ENCODE measurements at places on chromosomes 7 and 10.

DNA sequence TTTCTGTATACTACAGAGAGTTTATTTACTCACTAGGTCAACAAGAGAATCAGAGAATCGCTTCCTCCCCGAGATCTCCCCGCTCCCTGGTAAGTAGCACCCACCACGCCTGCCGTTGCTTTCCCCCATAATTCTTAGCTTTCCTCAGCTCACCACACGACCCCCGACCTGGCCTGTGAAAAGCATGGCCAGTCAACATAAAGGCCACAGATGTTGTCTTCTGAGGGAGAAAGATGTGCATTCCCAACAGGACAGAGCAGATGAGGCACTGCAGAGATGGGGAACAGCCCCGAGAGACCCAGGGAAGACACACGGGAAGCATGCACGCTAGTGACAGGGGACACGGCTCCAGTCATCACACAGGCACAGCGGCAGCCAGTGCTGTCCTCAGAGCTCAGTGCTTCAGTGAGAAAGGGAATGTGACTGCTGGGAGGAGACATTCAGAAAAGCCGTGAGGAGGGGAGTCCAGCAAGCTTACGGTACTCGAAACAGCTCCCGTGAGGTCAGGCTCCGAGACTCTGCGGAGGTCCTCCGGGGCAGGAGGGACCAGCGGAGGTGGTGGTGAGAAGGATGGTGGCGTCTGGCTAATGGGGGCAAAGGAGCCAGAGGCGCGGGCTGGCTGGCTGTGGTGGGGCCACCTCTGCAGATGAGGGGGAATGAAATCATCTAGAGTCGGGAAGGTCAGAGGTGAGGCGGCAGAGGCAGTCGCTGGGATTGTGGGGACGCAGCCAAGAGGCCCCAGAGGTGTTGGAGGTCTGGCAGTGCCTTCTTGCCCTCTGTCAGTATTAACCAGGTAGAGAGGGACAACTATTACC lies 123.4 kb upstream of the PDLIM1 start:
- no peak overlapping the region for H3K27ac ChIP-seq
- no peak for DNase-seq
- H3K27me3 ChIP-seq, result peaks cover 10% of the 10 kb centered on the region
- no peaks in the 10 kb centered on the region for H3K36me3 ChIP-seq
- H3K4me3 ChIP-seq, result no peak overlapping the region

GRCh38 chr7:47317487-47317886 lies 264.4 kb downstream of the TNS3 start:
- H3K27me3 ChIP-seq, result no peaks in the 10 kb centered on the region
- H3K36me3 ChIP-seq, result no peaks in the 10 kb centered on the region
- H3K4me3 ChIP-seq, result no peak overlapping the region
- DNase-seq, result no peak
- no peak overlapping the region for H3K27ac ChIP-seq

GRCh38 chr7:1445341-1445740 lies 13.9 kb downstream of the MICALL2 start:
- H3K27ac ChIP-seq, result no peak overlapping the region
- no peaks in the 10 kb centered on the region for H3K36me3 ChIP-seq
- no peaks in the 10 kb centered on the region for H3K4me1 ChIP-seq
- DNase-seq, result no peak

- peak overlapping the region; percentile 98 for H3K4me3 ChIP-seq
- peaks cover 8% of the 10 kb centered on the region for H3K36me3 ChIP-seq
- H3K27me3 ChIP-seq, result no peaks in the 10 kb centered on the region
- peaks cover 49% of the 10 kb centered on the region for H3K4me1 ChIP-seq
These were observed 1.0 kb downstream of the PSMC2 start for GRCh38 chr7:103348452-103348851.

DNA sequence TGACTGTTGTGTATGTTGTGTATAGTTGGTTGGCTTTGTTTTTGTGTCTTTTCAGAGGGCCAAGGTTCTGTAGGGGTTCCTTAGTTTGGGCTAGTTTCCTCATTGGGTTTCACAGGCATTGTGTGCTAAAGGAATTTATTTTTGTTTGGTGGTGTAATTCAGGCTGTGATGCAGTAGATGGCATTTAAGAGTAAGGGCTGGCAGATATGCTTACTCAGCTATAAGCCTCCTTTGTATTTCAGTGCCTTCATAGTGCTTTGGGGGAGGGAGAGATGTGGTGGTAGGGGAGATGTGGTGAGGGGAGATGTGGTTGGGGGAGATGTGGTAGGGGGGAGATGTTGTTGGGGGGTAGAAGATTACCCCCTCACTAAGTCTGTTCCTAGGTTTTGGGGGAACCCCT lies 91.7 kb downstream of the SLC25A40 start:
- no peak overlapping the region for H3K27ac ChIP-seq
- no peak overlapping the region for H3K4me3 ChIP-seq
- H3K36me3 ChIP-seq, result peaks cover 5% of the 10 kb centered on the region
- H3K4me1 ChIP-seq, result peaks cover 2% of the 10 kb centered on the region
- no peak for DNase-seq

GRCh38 chr10:131881104-131881880 lies 19.5 kb upstream of the PPP2R2D start:
- H3K4me3 ChIP-seq, result no peak overlapping the region
- peaks cover 40% of the 10 kb centered on the region for H3K27me3 ChIP-seq

GRCh38 chr7:111801277-111801676 lies 239.0 kb upstream of the IMMP2L start:
- H3K36me3 ChIP-seq, result no peaks in the 10 kb centered on the region
- no peaks in the 10 kb centered on the region for H3K27me3 ChIP-seq
- no peak for DNase-seq
- no peak overlapping the region for H3K27ac ChIP-seq
- no peak overlapping the region for H3K4me3 ChIP-seq
- no peaks in the 10 kb centered on the region for H3K4me1 ChIP-seq

DNA sequence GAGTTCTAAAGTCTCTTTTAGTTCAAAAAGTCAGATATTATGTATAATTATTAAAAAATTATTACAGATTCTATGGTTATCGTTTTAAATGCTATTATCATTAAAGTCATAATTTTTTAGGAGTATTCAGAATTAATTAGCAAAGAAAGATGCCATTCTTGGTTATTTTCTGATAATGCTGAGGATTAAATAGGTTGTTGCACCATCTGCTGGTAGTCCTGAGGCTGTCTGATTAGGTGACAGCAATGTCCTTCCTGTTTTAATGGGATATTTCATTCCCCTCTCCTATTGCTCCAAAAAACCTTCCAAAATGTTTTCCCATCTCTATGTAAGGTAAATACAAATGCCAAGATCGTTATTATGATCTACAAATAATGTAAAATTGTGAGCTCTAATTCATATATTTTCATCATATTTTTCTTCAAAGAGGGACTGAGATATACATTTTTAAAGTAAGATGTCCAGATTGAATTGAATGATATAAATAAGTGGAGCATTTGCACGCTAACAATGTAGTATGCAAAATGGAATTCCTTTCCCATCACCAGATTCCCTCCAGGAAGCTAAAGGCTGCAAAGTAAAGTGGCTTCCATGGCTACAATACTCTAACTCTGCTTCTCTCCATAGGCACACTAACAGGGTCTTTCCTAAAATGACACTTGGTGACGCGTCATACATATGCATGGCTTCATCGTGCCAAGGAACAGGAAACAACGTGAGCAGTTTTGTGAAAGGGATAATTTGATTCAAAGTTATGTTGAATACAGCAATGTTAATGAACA lies 58.8 kb upstream of the AKR1E2 start:
- H3K4me3 ChIP-seq, result no peak overlapping the region
- no peaks in the 10 kb centered on the region for H3K36me3 ChIP-seq
- no peak overlapping the region for H3K27ac ChIP-seq
- H3K27me3 ChIP-seq, result peaks cover 26% of the 10 kb centered on the region
- no peaks in the 10 kb centered on the region for H3K4me1 ChIP-seq

GRCh38 chr7:861222-861621 lies 15.1 kb upstream of the GET4 start:
- DNase-seq, result no peak
- H3K27me3 ChIP-seq, result no peaks in the 10 kb centered on the region
- H3K36me3 ChIP-seq, result peaks cover 17% of the 10 kb centered on the region
- no peak overlapping the region for H3K4me3 ChIP-seq
- peaks cover 4% of the 10 kb centered on the region for H3K4me1 ChIP-seq

- H3K36me3 ChIP-seq, result peaks cover 5% of the 10 kb centered on the region
- H3K27ac ChIP-seq, result peak overlapping the region; percentile 100
- peaks cover 76% of the 10 kb centered on the region for H3K4me1 ChIP-seq
- peak overlapping the region; percentile 50 for H3K4me3 ChIP-seq
- DNase-seq, result no peak
- H3K27me3 ChIP-seq, result no peaks in the 10 kb centered on the region
These were observed 36.6 kb downstream of the FAM53B start for GRCh38 chr10:124707551-124707950.

- no peaks in the 10 kb centered on the region for H3K4me1 ChIP-seq
- peaks cover 2% of the 10 kb centered on the region for H3K36me3 ChIP-seq
- peaks cover 64% of the 10 kb centered on the region for H3K27me3 ChIP-seq
- DNase-seq, result no peak
- H3K4me3 ChIP-seq, result no peak overlapping the region
These were observed 103.4 kb upstream of the FAM204A start for GRCh38 chr10:118445535-118445934.

DNA sequence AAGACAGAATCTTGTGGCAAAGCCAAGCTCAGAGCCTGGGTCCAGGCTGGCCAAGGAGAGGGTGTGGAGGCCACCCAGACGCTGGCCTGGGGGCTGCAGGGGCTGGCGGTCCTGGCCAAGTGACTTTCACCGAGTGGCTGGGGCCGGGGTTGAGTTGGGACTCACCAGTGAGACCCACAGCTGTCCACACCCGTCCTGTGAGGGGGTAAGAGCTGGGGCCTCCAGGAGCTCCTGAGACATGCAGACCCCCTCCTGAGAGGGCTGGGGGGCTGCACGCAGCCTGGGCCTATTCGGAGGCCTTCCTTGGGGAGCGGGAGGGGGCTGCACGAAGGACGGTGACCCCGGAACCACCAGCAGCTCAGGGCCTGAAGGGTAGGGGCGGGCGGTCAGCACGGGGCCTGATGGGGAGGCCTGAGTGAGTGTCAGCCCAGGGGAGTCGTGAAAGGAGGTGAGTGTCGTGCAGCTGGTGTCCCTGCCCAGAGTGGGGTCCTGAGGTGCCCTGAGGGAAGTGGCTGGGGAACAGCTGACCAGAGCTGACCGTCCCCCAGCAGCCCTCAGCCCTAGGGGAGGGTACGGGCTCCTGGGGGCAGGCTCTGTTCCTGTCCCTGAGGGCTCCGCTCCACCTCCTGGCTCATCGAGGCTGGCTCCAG lies 100.9 kb downstream of the FOXL3 start:
- H3K4me1 ChIP-seq, result peaks cover 2% of the 10 kb centered on the region
- H3K4me3 ChIP-seq, result no peak overlapping the region
- H3K27ac ChIP-seq, result no peak overlapping the region
- peaks cover 2% of the 10 kb centered on the region for H3K36me3 ChIP-seq
- H3K27me3 ChIP-seq, result no peaks in the 10 kb centered on the region

- H3K36me3 ChIP-seq, result peaks cover 6% of the 10 kb centered on the region
- peaks cover 13% of the 10 kb centered on the region for H3K27me3 ChIP-seq
- no peak for DNase-seq
- H3K4me1 ChIP-seq, result peaks cover 15% of the 10 kb centered on the region
These were observed 41.6 kb upstream of the FHIP2A start for GRCh38 chr10:114779803-114780576.
